ENCODE measurements at places on chromosomes 1 and 21.

DNA sequence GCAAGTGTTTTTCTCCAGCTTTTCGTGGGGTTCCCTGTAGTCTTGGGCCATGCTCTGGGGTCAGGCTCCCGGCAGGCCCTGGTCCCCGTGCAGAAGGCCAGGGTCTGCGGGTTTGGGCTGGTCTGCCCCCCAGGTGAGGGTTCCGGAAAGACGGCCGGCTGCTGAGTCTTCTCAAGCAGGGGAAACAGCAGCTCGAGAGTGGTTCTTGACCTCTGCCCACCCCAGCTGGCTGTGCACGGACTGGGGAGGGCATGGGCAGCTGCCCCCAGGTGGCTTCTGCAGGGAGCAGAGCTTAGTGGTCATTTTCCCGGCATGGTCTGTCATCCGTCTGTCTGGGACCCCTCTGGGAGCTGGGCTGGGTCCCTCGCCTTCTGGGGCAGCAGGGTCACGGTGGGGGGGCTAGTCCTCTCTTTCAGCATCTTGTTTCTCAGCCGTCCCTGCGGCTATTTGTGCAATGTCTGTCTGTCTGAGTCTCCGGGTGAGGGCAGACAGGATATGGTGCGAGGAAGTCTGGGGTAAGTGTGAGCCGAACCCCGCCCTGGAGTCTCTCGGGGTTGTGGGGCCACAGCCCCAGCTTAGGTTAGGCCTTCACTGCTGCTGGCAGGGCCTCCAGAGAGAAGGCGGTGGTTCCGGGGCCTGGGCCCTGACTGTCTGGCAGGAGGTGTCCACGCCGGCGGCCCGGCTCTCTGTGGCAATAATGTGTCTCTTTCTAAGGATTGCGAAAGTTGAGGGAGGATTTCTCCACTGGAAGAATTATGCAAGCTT, 6.1 kb downstream of the SKI start:
- DNase-seq: no peak

DNA sequence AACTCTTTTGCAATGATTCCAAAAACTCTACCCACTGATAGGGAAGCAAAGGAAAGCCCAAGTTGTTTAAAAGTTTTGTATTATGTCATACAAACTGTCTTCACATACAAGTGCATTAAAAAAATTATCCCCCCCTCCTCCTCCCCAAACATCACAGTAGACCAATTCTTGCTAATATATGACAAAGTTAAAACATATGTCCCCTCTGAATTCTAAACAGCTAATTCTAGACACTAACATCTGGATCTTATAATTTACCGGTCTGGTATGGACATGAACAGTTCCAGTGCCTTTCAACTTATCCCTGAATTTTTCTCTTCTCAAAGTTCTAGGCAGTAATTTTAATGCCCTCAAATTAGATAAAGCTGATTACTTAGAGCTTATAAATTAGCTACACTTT, 13.4 kb downstream of the RIT1 start:
- DNase-seq: no peak

- no peak for DNase-seq
These were observed 6.1 kb downstream of the CYP4B1 start for GRCh38 chr1:46804926-46805325.

GRCh38 chr1:179023946-179024650, 1.6 kb upstream of the FAM20B start:
- no peak for DNase-seq

DNA sequence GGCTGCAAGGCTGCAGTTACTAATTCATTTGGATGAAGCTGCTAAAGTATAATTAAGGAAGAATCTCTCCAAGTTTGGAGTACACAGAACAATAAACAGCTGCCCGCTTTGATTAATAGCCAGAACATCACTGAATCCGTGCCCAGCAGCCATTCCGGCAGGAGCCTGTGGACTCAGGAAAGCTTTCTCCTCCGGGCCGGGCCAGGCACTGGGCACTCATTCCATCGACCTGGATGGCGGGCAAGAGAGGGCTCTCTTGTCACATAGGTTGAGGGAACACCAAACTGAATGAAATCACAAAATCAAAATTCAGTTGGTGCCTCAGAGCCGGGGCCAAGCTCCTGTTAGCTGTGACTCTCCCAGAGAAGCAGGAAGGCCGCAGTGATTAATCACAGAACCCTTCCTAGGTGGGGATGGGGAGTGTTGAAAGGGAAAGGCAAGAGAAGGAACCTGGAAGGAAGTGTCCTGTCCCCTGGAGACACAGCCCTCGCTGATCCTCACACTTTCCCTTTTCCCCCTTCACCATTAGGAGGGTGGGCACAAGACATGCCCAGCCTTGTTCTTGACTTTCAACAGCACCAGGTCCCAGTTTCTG, 306.7 kb downstream of the NPHP4 start:
- no peak for DNase-seq

- DNase-seq: no peak
These were observed 156.1 kb downstream of the EDEM3 start for GRCh38 chr1:184598403-184599193.

GRCh38 chr1:50975436-50975835, 5.4 kb downstream of the CDKN2C start:
- DNase-seq: no peak

DNA sequence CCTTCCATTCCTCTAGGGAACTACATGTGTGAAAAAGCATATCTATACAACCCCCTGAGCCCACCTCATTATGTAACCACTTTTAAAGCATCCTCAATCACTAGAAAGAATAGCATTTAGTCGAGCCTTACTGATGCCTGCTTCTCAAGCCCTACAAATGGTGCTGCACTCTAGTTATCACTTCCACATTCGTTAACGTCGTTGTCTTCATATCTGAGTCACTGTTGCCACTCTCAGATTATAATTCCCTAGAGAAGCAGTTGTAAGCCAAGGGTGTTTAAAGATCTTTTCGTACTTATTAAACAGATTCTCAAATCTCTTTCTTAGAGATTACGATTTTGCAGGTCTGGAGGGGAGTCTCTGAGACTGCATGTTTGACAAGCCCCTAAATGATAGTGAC, 16.5 kb downstream of the ATP1B1 start:
- no peak for DNase-seq

DNA sequence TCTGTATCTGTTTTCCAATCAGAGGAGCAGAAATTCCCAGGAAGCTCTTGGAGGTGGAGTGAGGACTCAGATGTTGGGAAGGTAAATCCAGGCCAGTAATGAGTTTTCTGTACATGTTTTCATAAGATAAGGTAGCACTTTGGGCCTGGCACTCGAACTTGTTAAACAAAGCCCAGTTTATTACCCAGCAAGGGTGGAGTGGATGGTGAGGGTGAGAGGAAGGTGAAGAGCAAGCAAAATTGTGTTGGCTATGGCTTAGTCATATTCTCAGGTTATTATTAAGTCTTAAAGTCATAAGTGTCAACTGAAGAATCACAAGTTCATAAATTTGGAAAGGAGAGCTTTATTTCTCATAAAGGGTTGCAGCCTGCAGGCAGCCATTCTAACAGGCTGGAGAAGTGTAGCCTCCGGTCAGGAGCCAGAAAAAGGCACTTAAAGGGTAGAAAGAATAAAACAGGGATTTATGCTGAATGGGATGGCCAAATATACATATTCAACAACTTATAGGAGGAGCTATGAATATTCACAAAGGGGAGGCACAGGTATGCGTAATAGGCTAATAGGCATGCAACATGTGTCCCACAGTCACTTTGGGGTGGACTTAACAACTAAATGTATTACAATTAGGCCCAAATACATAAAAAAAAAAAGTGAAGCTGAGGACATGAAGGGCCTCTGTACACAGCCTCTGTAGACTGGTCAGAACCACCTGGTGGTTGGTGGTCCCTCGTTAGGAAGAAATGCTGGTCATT, 523.9 kb downstream of the LMO4 start:
- no peak for DNase-seq

GRCh38 chr1:91578320-91579109, 77.9 kb downstream of the CDC7 start:
- no peak for DNase-seq

DNA sequence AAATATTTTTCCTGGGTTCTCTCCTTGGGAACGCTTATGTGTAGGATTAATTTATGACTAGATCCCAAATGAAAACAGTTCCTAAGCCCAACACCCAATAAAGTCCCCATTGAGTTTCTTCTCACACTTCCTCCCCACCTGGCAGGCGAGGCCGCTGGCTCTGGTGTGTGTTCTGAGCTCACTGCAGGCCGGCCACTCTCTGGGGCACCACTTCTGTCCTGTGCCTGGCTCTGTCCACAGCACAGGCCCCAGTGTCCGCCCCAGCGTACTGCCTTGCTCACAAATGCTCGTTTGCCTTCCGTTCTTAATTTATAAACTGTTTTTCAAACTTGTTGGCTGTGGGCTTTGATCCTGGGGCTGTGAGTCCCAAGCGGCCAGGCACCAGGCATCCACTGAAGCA, 90.6 kb downstream of the TLR5 start:
- DNase-seq: no peak

GRCh38 chr1:37315371-37315846, 159.0 kb upstream of the ZC3H12A start:
- DNase-seq: no peak

DNA sequence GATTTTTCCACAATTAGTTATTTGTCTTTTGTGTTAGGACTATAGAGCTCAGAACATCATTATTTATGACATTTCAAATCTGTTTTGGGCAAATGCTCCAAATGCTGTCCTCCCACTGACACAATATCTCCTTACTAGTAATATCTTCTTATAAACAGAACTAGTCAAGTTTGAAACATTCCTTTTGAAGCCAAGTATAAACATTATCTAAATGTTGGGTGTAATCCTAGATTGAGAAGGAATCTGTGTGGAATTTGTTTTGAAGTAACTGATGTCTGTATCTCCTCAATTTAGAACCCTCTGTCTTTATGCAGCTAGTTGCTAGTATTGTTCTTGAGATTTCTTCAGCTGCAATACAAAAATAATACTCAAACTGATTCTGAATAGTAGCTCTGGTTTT, 28.5 kb upstream of the PAXBP1 start:
- no peak for DNase-seq

DNA sequence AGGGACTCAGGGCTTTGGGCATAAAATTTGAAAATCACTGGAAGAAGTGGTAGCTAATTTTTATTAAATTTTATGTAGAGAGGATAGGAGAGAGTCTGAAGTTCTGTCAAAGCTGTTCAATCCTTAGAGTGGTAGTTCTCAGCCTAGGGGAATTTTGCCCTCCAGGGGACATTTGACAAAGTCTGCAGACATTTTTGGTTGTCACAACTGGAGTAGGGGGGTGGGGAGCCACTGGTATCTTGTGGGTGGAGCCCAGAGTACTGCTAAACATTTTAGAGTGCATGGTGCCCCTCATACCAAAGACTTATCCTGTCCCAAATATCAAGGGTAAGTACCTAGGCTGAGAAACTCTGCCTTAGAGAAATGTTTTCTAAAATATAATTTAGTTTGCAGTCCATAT, 30.2 kb downstream of the RASAL2 start:
- DNase-seq: no peak

DNA sequence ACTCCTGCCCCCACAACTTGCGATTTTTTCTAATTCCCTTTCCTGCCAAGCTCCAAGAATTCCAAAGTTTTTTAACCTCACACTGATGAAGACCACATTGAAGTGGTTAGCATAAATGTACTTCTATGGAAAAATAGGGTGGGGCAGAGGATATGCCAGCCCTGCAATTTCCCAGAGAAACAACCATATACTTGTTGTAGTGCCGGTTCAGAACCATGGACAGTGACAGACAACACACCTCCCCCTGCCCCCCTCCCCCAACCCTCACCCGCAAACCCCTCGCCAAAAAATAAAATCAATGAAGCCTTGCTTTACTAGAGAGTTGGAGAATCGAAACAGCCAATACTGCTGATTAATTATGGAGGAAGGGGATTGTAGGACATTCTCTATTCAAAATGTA, 109.5 kb upstream of the GRIK3 start:
- no peak for DNase-seq

DNA sequence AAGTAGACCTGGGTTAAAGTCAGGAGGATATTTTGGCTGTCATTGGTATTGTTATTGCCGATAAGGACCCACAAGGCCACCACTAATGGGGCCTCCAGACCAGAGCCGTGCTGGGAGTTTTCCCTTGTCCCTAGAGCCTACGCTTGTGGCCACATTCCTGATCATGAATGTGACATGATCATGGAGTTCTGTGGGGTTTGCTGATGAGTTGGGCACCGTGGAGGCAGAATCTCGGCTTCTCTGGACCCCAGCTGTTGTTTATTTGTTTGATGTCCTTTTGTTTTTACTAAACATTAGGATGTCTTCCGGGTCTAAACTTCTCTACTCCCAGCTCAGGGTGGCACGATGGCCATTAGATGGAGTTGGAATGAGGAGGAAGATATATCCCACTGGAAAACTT, 74.9 kb upstream of the TMPRSS2 start:
- DNase-seq: no peak

DNA sequence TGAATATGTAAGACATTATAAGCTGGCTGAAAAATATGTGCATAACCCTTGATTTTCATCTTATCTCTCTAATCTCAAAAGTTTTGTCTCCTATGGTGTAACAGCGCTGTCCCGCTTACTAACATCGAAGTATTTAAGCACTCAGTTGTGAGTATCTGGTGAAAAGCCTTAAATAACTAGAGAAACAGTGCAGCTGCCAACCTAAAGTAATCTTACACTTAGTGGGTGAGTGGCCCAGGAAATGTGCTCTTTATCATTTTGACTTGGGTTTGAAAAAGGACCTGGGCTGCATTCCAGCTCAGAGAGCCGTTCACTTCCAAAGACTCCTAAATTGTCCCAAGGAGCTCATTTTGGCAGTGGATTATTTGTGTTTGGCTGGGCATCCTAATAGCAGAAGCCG, 225.9 kb downstream of the SPATA17 start:
- no peak for DNase-seq

GRCh38 chr1:60904099-60904851, 178.1 kb upstream of the NFIA start:
- no peak for DNase-seq

DNA sequence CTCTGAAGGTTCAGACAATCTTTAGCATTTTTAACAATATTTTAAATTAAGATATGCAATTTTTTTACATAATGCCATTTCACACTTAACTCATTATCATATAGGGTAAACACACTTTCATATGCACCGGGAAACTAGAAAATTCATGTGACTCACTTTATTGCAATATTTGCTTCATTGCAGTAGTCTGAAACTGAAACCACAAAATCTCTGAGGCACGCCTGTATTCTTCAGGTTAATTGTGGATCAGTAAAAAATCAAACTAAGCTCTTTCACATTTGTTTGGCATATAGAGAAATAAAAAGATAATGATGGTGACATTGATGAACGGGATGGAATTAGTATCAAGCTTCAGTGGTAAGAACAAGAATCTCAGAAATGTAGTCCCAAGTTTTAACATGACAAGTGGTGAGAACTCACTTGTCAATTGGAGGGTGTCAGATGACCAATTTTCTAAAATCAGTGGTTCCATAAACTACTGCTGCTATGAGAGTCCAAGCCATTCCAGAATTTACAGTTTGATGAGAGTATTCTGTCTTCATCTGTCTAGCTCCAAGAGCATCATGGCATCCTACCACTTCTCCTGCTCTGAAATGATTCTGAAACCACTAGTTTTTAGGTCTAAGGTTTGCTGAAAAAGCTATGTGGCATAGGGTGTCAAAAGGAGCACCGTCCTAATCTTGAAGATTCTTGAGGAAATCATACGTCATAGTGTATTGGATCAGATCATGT, 281.0 kb downstream of the PTPRC start:
- DNase-seq: no peak

- no peak for DNase-seq
These were observed 162.0 kb upstream of the ZP4 start for GRCh38 chr1:238052496-238053266.
